ENCODE measurements at places on chromosomes 7 and 10. TPM values are rescaled to one million over a fixed set of nuclear protein-coding genes. Genes with fewer than 3 reads are reported as not detected.

The MMD2 gene
- 0.27 TPM for polyA plus RNA-seq

The BBS9 gene
- polyA plus RNA-seq = 9.2 TPM

The SLC13A1 gene
- not detected for polyA plus RNA-seq

The CYP3A5 gene
- polyA plus RNA-seq = 0.42 TPM

The EN2 gene
- polyA plus RNA-seq = 6.1 TPM

The ZNF853 gene
- not detected for polyA plus RNA-seq

The CRCP gene
- 30.0 TPM for polyA plus RNA-seq

The TYW1B gene
- 2.5 TPM for polyA plus RNA-seq

The MYPN gene
- 0.73 TPM for polyA plus RNA-seq

The APBB1IP gene
- not detected for polyA plus RNA-seq

The SPDYE2 gene
- polyA plus RNA-seq = not detected

The CYP3A7 gene
- not detected for polyA plus RNA-seq

The PNLIPRP2 gene
- not detected for polyA plus RNA-seq

The SLC18A3 gene
- polyA plus RNA-seq = not detected

The PRKRIP1 gene
- 13.9 TPM for polyA plus RNA-seq

The GATA3 gene
- polyA plus RNA-seq = not detected

The HOXA11 gene
- not detected for polyA plus RNA-seq

The CDNF gene
- 0.27 TPM for polyA plus RNA-seq

The CYP2C9 gene
- 2.0 TPM for polyA plus RNA-seq

The UCN3 gene
- polyA plus RNA-seq = not detected

The UPK3B gene
- polyA plus RNA-seq = not detected

The PAX4 gene
- polyA plus RNA-seq = not detected

The EFCAB10 gene
- polyA plus RNA-seq = 1.3 TPM

The CFAP69 gene
- polyA plus RNA-seq = 6.6 TPM

The CYP2C19 gene
- 0.94 TPM for polyA plus RNA-seq

The CRHR2 gene
- not detected for polyA plus RNA-seq

The GAD2 gene
- polyA plus RNA-seq = 53.2 TPM

The CPA2 gene
- polyA plus RNA-seq = not detected

The TMEM130 gene
- 37.0 TPM for polyA plus RNA-seq

The AKR1C8 gene
- polyA plus RNA-seq = not detected

The SFXN2 gene
- polyA plus RNA-seq = 0.20 TPM

The DDX56 gene
- polyA plus RNA-seq = 20.4 TPM

The MSMB gene
- not detected for polyA plus RNA-seq

The HOXA7 gene
- polyA plus RNA-seq = not detected

The NRCAM gene
- polyA plus RNA-seq = 522 TPM

The FGFR2 gene
- polyA plus RNA-seq = 53.3 TPM

The KCNMA1 gene
- 500 TPM for polyA plus RNA-seq

The STEAP1B gene
- polyA plus RNA-seq = 6.0 TPM
